ENCODE measurements at places on chromosomes 6 and 20.
A peak's percentile ranks its signal among the peaks of the same experiment; 100 is the strongest.

DNA sequence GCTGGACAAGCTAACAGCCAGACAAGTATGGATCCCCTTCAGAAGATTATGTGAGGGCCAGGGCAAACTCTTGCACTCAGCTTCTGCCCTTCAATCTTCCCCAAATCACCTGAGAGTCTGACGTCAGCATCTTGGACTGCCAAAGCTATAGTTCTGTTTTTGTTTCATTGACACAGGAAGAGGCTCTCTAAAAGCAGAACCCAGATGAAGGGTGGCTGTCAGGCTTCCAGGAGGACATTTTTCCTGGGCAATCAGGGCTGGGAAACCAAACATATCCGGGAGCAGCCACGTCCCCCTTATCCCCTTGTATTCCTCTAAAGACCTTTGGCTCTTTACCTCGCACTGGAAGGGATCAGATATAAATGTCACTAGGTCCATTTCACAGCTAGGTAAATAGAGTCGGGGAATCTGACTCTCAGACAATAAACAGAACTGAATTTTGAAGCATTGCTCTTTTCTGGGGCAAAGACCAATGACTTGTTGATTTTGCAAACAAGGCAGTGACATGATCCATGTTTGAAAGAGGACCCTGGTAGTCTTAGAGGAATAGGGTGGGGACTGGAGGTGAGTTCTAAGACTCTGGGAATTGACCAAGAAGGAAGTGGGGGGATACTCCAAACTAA is 13.3 kb downstream of the MAFB start:
- H3K4me1 ChIP-seq, result no peaks in the 10 kb centered on the region
- no peaks in the 10 kb centered on the region for H3K27me3 ChIP-seq
- no peak overlapping the region for H3K27ac ChIP-seq
- H3K36me3 ChIP-seq, result no peaks in the 10 kb centered on the region
- H3K4me3 ChIP-seq, result no peak overlapping the region
- no peak for DNase-seq

DNA sequence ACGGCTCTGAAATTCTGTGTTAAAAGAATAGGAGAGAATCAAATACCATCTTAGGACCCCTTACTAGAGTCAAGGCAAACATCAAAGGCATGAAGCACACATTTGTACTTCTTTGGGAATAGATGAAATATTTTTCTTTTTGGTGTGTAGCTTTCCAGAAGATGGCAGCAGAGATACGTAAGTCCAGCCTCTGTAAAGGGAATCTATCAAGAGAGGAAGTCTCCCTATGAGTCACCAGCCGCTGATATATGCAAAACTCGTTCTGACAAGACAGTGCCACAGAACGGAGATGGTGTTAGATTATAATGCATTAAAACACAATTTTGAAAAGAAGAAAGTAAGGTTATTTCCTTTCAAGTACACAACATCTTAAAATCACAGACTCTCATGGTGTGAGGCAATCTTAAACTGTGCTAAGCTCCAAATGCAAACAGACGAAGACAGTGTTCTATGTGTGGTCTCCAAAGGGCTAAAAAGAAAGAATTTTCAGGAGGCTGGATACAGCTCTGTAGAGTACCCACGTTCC is 120.0 kb upstream of the AGPAT4 start:
- H3K27ac ChIP-seq, result no peak overlapping the region
- no peak overlapping the region for H3K4me3 ChIP-seq
- no peaks in the 10 kb centered on the region for H3K27me3 ChIP-seq
- no peaks in the 10 kb centered on the region for H3K36me3 ChIP-seq
- H3K4me1 ChIP-seq, result peaks cover 7% of the 10 kb centered on the region

DNA sequence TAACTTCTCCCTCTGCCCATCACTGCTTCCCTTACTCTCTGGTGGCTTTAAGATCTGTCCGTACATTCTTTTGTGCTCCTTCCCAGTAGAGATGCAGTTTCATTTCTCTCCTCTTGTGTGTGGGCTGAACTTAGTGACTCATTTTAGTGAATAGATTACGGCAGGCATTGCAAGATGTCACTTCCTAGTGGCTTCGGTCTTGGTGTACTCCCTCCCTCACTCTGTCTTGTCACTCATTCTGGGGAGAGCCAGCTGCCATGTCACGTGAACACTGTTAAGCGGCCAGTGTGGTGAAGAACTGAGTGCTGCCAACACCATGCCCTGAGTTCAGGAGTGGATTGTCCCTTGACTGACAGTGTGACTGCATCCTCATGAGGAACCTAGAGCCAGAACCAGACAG is 115.9 kb downstream of the OTOR start:
- H3K27me3 ChIP-seq, result no peaks in the 10 kb centered on the region
- no peaks in the 10 kb centered on the region for H3K4me1 ChIP-seq
- no peaks in the 10 kb centered on the region for H3K36me3 ChIP-seq
- peak; percentile 1 for DNase-seq
- no peak overlapping the region for H3K4me3 ChIP-seq

- no peaks in the 10 kb centered on the region for H3K36me3 ChIP-seq
- DNase-seq, result no peak
- H3K27ac ChIP-seq, result no peak overlapping the region
- no peaks in the 10 kb centered on the region for H3K4me1 ChIP-seq
- H3K27me3 ChIP-seq, result no peaks in the 10 kb centered on the region
Measured at GRCh38 chr6:21386744-21387143, 206.8 kb upstream of the SOX4 start.

DNA sequence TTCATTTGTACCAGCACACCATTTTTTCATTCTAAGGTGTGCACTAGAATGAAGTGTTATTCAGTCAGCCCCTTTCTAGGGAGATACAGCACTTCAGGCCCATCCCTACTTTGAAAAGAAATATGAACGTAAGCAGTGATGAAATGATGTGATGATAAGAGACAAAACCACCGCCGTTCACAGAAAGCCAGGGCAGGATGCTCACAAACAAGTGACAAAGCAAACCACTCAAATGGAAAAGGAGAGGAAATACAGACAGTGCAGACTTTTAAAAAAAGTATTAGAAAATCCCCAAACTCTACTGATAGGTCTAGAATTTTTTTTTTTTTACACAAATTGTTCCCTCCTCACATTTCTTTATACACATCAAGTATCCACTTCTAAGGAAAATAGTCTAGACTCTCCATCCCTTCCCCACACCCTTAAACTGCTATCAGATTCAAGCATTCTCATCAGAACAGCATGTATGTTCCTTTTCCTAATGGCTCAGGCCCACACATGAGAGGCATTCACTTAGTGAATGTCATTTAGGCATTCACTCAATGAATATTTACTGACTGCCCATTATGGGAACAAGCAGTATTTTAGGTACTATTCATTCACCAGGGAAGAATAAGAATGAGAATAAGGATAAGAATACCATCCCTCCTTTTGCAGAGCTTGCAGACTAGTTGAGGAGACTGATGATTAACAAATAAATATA is 243.5 kb downstream of the GMPR start:
- no peak for DNase-seq
- no peak overlapping the region for H3K27ac ChIP-seq
- H3K27me3 ChIP-seq, result no peaks in the 10 kb centered on the region
- no peak overlapping the region for H3K4me3 ChIP-seq

DNA sequence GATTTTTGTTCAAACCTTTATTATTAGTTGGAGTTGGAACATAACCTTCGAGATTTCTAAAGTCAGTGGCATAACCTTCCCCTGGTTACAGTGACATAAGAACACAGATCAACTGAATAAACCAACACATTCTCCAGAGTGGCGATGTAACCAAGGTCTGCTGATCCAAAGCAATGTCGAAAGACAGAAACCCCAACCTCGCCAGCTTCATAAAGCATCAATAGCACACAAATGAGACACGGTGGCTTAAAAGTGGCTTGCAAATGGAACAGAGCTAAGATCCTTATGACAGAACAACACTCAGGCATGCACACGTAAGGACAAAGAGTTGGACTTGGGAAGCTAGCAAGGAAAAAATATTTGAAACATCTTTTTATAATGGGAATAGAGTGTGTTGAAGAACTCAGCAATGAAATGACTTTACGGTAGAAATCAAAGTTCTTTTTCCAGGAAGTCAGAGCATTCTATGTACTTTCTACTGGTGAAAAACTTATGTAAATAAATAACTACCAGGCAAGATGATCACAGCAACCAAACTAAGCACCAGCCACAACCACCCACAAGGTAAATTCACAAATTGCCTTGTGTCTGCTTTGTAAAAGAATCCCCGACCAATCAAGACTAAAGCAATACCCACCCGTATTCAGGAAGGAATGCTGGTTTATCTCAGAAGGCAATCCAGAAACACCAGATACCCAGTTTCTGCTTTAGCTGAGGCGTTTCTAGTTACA is 61.0 kb upstream of the NHSL1 start:
- H3K4me1 ChIP-seq, result peaks cover 6% of the 10 kb centered on the region
- no peak overlapping the region for H3K27ac ChIP-seq
- DNase-seq, result no peak
- H3K4me3 ChIP-seq, result no peak overlapping the region

DNA sequence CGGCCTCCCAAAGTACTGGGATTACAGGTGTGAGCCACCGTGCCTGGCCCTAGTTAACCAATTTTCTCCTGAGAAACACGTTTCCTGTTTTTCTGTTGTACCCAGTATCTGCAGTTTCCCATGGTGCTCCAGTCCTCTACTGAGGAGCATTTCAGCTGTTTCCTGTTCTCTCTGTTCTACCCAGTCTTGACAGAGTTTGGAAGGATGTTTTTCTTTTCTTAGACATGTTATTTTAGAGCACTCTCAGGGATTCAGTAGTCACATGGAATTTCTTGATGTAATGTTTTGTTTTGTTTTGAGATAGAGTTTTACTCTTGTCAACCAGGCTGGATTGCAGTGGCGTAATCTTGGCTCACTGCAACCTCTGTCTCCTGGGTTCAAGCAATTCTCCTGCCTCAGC is 129.8 kb upstream of the TIAM2 start:
- peaks cover 5% of the 10 kb centered on the region for H3K4me1 ChIP-seq
- H3K27me3 ChIP-seq, result no peaks in the 10 kb centered on the region
- peaks cover 22% of the 10 kb centered on the region for H3K36me3 ChIP-seq
- no peak for DNase-seq
- H3K27ac ChIP-seq, result no peak overlapping the region

GRCh38 chr6:72283571-72283970 is 338.3 kb upstream of the KCNQ5 start:
- H3K4me3 ChIP-seq, result no peak overlapping the region
- DNase-seq, result no peak
- H3K36me3 ChIP-seq, result no peaks in the 10 kb centered on the region
- no peaks in the 10 kb centered on the region for H3K4me1 ChIP-seq

- H3K4me3 ChIP-seq, result no peak overlapping the region
- H3K27ac ChIP-seq, result no peak overlapping the region
- H3K27me3 ChIP-seq, result no peaks in the 10 kb centered on the region
- H3K4me1 ChIP-seq, result peaks cover 5% of the 10 kb centered on the region
Measured at GRCh38 chr20:47198254-47198671, 158.2 kb downstream of the ZMYND8 start.

- no peaks in the 10 kb centered on the region for H3K4me1 ChIP-seq
- H3K27me3 ChIP-seq, result no peaks in the 10 kb centered on the region
- H3K36me3 ChIP-seq, result no peaks in the 10 kb centered on the region
- no peak overlapping the region for H3K27ac ChIP-seq
- DNase-seq, result no peak
- no peak overlapping the region for H3K4me3 ChIP-seq
Measured at GRCh38 chr20:56724241-56724757, 95.2 kb downstream of the TFAP2C start.

- H3K36me3 ChIP-seq, result peaks cover 44% of the 10 kb centered on the region
- H3K4me1 ChIP-seq, result no peaks in the 10 kb centered on the region
- no peaks in the 10 kb centered on the region for H3K27me3 ChIP-seq
- H3K4me3 ChIP-seq, result no peak overlapping the region
Measured at GRCh38 chr20:50885781-50886180, 45.5 kb downstream of the ADNP start.
